ENCODE measurements at places on chromosomes 3 and 15. TPM values are rescaled to one million over a fixed set of nuclear protein-coding genes. Genes with fewer than 3 reads are reported as not detected.

DNA sequence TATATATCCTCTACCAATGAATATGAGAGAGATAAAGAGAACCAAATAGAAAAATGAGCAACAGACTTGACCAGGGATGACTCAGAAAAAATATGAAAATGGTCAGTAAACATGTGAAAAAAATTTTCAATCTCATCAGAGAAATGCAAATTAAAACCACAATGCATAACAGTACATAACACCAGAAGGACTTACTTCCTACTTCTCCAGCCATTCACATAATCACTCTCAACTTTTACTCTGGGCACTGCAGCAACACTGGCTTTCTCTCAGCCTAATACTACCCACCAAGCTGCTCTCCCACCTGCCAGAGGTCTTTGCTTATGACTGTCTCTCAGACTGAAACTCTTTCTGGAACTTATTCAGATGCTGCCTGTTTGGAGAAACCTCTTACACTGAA lies 49.4 kb downstream of the DPH6 start:
- H3K4me3 ChIP-seq = no peak overlapping the region
- DNase-seq = no peak
- H3K4me1 ChIP-seq = no peaks in the 10 kb centered on the region

Gene ADCY5
- polyA plus RNA-seq = 37.9 TPM

Gene ADPRH
- 3.1 TPM for polyA plus RNA-seq

Gene NANOGP8
- 1.0 TPM for polyA plus RNA-seq

DNA sequence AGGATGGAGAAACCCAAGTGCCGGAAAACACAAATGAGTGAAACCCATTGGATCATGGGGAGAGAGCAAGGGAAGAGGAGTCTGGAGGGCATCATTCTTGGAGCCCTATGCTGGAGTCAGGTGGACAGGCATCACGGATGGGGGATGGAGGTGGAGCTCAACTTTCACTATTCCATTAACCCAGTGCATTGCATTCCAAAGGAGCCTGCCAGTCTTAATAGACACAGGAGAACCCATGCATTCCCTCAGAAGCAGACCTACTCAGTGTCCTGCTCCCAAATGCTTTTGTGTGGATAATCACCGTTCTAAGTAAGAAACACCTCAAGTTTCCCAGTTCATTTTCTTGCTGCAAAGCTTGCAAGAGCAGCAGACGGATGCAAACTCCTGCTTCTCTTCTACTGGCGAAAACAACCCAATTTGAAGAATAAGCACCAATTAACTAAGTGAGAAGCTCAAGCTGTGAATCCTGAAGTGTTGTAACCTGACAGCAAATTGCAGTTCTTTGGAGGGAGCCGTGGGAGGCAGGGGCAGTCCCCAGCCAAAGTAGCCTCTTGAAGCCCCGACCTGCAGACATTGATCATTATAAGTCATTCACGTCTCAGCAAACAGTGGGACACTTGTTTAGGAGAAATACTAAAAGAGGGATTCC lies 25.3 kb downstream of the SEMA5B start:
- no peak overlapping the region for H3K4me3 ChIP-seq
- peaks cover 3% of the 10 kb centered on the region for H3K36me3 ChIP-seq

Gene ADGRG7
- not detected for polyA plus RNA-seq

Gene CKMT1B
- 120 TPM for polyA plus RNA-seq

Gene NR1I2
- polyA plus RNA-seq = 0.33 TPM

Measured in spinal cord (tissue), 10 donors.